NCI-H510A (cell line): ENCODE measurements at places on chromosomes 2 and 18.

- no peak for DNase-seq
These were observed 27.5 kb downstream of the COA5 start for GRCh38 chr2:98580656-98581284.

DNA sequence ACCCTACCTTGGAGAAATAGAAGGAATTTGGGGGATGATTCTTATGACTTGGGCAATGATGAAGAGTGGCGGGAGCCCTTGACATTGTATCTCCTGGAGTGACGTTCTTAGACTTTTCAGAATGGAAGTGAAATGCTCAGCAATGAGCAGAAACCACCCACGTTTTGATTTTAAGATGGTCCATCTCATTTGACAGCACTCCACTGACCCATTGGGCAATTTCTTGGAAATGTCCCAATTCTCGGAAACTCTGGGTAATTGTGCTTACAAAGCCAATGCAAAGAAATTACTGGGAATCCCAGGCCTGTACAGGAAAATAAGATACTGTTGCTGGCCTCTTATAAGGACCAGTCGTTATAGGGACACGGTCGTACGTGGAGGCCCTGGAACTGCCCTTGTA, 170.0 kb upstream of the COPS8 start:
- no peak for DNase-seq

DNA sequence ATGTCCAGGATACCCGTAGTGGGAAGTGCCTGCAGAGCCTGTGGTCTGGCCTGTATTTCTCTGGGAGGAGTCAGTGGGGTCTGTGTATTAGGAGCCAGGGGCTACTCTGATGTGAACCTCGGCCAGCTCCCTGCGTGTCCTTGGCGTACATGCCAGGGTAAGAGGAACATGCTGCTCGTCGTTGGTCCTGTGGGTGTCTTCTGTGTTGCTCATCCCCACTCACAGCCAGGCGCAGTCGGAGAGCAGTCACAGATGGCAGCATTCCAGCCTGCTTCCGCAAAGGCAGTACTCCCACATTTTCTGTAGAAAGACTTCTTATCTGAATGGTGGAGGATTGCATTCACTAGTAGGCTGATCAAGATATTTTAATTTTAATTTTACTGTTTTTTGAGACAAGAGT, 84.9 kb downstream of the DGKD start:
- no peak for DNase-seq

- DNase-seq, result no peak
These were observed 103.1 kb downstream of the SH3RF3 start for GRCh38 chr2:109231996-109232705.

GRCh38 chr2:96305979-96306308, 598 bp upstream of the SNRNP200 start:
- no peak for DNase-seq

- DNase-seq, result no peak
These were observed 757.5 kb upstream of the DDX18 start for GRCh38 chr2:117057016-117057415.

DNA sequence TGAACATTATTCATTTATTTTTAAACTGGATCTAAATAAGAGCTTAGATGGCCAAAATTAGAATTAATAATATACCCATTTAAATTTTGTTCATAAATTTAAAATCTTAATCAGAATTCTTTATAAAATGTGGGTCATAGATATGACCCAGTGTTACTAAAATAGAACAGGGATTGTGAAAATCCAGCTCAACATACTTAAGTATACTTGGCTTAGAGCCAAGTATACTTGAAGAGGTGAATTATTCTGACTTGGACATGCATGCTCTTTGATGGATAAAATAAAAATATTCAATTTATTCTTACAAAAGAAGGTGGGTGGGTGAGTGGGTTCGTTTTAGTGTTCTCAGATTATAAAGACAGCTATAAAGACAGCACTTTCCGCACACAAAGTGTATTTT, 70.7 kb downstream of the SPOPL start:
- DNase-seq, result peak; percentile 2

GRCh38 chr2:110869472-110870446, 137.4 kb downstream of the ACOXL start:
- DNase-seq, result no peak

DNA sequence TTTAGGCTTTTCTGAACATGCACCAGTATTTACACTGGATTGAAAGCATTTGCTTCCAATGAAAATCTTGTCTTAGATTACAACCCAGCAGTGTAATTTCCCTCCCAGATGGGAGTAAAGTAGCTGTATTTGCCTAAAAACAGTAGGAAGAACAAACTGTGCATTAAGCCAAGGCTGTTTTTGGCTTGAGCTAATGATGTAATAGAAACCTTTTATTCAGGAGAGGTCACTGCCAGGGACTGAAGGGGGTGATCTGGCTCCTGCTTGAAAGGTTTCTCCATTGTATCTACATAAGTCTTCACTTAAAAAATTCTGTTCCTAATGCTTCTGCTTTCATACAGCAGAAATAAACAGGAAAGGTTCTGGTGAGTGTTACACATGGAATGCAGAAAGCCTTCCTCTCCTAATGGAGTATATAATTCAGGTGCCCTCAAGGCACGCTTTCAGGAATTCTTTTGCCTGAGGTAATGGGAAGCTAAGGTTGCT, 74.4 kb downstream of the MEIS1 start:
- DNase-seq, result no peak

- no peak for DNase-seq
These were observed 11.0 kb upstream of the CREG2 start for GRCh38 chr2:101398116-101398821.
